ENCODE measurements at places on chromosomes 4 and X.
A peak's percentile ranks its signal among the peaks of the same experiment; 100 is the strongest.

- DNase-seq = no peak
Measured at GRCh38 chr4:8284391-8284790, 14.8 kb downstream of the HTRA3 start.

GRCh38 chr4:163755013-163755412, 260.5 kb downstream of the TMA16 start:
- DNase-seq = no peak

- no peak for DNase-seq
Measured at GRCh38 chrX:102976286-102976685, 39.2 kb downstream of the RAB40AL start.

DNA sequence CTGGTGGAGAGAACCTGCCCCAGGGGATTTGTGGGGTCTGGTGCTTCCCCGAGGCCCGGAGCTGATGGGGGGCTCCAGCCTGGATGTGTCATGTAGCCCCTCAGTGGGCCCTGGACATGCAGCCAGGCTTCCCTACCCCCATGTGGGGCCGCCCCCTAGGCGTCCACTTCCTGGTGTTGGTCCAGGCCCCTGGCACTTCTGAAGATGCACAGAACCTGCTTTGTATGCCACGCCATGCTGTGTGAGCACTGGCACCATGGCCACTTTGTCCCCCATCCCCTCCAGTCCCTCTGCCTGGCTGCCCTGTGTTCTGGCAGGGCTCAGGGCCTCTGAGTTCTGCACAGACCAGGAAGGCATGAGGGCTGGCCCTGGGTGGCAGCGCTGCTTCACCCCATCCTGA, 29.2 kb downstream of the WFS1 start:
- DNase-seq = no peak

DNA sequence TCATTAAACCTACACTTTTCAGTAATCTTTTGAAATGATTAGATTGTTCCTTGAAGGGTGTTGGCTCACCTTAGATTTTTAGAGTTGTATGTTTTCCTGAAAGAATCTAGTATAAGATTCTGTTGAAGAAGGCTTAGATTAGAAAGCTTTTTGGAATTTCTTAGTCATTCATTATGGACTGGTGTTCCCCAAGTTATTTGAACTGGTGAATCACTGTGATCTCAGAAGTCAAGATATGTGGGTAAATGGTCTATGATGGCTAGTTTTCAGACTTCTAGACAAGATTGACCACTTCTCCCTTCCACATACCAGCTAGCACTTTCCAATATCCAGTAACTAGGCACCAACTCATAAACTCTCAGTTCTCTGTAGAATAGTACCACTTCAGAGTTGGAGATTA, 138.1 kb downstream of the KDM6A start:
- DNase-seq = no peak

GRCh38 chr4:109548655-109549054, 11.4 kb upstream of the MCUB start:
- peak; percentile 53 for DNase-seq

- no peak for DNase-seq
Measured at GRCh38 chr4:61041527-61041926, 158.6 kb upstream of the ADGRL3 start.
